Globus pallidus (tissue), 1 donor: ENCODE measurements at places on chromosomes 2 and 18.

DNA sequence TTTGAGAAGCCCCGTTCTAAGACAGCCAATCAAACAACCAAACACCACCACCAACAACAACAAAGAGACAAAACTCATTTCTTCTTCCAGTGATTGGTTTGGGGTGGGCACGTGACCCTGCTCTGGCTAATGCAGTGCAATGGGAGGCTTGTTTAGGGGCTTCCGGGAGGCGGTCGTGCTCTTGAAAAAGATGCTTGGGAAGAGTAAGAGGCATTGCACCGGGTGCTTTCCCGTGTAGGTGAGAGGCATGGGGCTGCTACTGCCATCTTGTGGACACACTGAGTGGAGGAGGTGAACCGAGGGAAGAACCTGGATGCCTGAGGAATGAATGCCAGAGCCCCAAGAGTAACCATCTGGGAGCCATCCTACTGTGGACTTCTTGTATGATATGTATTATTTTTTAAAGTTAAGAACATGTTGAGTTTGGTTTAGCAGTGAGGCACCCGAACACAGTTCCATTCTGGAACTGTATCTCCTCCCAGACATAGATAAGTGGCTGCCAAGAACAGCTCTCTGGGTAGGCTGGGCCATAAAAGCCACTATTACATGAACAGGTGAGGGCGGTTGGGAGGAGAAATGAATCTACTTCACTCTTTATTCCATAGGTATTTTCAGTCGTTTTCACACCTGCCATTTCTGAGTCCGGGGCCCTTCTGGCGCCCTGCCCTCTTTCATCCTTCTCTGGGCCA lies 19.1 kb upstream of the ARHGAP25 start:
- no peak for DNase-seq

DNA sequence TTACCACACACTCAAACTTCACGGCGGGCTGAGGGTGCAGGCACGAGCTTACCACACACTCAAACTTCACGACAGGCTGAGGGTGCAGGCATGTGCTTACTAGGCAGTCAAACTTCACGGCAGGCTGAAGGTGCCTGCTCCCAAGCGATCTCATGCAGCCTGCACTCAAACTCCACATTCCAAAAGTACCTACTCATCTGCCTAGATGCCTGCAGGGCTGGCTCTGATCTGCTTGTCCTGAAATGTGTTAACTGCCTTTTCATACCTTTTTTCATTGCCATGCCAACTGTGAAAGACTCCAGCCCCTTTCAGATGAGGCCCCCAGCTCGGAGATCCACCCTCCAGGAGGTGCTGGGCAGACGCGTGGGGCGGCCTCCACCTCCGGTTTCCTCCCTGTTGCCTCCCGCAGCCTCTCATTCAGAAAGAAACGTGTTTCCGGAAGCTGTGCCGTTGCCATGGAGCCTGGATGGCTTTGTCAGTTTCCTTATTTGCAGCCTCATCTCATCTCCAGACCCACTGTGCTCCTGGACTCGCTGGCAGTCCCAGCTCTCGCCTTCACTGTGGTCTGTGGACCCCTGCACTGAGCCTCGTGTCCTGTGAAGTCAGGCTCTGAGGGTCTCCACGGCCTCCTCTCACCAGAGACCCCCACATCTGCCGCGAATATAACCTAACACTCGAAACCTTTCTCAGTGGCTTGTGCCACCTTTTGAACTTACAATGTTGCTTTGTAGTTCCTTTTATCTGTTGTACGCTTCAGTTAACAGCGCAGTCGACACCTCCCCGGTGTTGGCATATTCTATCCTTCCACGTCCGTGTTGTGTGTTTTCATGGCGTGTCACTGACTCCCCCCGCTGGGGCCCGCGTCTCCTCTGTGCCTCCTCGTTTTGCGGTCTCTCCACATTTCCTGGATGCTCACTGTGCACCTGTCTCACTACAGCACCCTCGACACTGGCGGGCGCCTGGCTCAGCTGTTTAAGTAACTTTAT lies 106.1 kb upstream of the ALKAL2 start:
- DNase-seq = no peak

GRCh38 chr18:47260120-47260923 lies 8.9 kb upstream of the SKOR2 start:
- DNase-seq = no peak

DNA sequence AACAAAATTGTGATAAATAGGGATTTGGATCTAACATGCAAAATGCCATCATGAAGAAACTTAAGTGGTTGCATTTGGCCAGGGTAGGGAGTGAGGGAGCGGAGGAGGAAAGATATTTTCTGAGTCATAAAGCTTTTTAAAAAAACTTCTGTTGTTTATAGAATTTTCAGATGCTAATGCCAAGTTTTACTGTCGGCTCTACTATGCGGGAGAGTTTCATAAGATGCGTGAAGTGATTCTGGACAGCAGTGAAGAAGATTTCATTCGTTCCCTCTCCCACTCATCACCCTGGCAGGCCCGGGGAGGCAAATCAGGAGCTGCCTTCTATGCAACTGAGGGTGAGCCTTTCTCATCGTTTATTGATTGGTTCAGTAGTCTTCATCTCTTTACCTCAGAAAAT lies 56.0 kb upstream of the PTH2R start:
- DNase-seq = no peak

DNA sequence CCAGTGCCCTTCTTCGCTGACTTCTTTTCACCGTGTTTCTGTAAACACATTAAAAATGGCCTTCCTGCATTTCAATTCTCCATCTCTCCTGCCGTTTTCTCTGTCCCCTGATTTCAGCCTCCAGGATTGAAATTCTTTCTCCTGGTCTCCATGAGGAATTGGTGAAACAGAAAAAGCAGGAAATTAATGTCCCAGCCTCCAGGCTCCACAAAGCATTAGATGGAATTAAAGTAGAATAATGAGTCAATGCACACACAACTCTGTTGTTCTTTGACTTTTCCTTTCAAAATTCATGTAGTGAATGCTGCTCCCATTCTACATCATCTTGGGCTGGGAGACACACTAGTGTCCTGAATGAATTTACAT lies 209.5 kb downstream of the KLHL29 start:
- DNase-seq = no peak

GRCh38 chr2:38523728-38524437 lies 78.8 kb downstream of the HNRNPLL start:
- DNase-seq = no peak

- no peak for DNase-seq
These were observed 401.9 kb downstream of the LNPK start for GRCh38 chr2:175599966-175600831.

- no peak for DNase-seq
These were observed 73.5 kb downstream of the SMC6 start for GRCh38 chr2:17680119-17680518.

DNA sequence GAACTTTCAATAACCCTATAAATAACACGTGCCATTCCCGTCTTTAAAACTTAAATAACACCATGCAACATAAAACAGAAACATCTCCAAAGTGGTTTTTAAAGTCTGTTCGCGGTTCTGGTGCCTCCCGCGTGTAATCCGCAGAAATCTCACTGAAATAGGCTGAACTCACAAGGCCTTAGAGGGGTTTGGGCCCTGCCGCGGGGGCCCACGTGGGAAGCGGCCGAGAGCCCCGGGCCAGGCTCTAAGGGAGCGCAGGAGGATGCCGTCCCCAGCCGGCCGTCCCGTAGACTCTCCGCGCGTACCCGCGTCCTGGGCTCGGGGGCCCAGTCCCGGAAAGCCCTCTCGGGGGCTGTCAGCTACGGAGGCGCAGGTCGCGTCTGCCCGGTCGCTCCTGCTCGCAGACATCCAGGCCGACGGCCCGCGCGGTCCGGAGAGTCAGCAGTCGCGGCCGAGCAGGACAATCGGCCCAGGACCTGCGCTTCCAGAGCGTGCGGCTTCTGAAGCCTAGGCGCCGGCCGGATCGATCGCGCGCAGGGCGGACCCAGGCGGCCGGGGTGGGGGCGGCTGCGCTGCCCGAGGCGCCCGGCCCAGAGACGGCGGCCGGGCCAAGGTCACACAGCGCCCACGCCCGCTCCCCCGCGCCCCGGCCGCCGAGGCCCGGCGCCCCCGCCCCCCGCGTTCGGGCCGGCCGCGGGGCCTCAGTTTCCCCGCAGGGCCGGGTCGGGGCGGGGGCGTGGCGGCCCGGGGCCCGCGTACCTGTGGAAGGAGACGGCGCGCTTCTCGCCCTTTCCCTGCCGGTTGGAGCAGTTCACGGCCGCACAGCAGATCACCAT lies 558 bp downstream of the THAP4 start:
- peak; percentile 28 for DNase-seq

DNA sequence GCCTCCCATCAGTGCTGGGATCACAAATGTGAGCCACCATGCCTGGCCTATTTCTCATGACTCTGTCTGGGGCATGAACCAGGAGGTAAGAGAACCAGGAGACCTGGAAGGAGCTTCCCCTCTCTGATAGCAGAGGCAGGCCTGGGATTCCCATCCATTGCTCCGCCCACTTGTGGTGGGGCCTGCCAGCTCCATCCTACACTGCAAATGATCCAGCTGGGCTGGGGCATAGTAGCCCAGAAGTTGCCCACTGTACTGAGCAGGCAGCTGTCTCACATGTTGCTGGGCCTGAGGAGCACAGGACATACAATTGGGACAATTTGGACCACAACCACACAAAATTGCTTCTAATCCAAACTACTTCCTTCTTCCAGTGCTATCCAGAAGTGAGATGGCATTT lies 91.0 kb downstream of the MARCHF4 start:
- DNase-seq = no peak

DNA sequence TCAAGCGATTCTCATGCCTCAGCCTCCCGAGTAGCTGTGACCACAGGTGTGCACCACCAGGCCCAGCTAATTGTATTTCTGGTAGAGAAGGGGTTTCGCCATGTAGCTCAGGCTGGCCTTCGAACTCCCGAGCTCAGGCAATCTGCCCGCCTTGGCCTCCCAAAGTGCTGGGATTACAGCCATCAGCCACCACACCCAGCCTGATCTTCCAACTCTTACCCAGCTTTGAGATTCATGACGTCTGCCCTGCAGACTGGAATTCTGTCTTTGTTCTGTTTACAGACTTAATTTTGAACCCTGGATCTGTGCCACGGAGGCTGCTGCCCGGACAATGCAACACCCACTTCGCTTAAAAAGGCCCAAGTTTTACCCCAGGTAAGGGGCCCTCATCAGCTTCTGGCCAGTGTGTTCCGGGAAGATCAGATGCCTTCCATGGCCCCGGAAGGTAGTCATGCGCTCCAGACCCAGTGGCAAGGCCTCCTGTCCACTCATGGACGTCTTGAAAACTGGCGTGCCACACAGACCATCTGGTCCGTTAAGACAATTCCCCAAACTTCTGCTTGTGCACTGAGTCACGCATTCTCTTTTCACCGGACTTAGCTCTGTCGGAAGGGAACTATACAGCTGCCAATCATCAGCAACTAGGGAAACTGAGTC lies 5.5 kb downstream of the PXDN start:
- no peak for DNase-seq

- DNase-seq = no peak
These were observed 250.6 kb downstream of the LTBP1 start for GRCh38 chr2:33197198-33197938.

GRCh38 chr2:157808421-157808820 lies 67.7 kb downstream of the ACVR1 start:
- no peak for DNase-seq

- DNase-seq = no peak
These were observed 16.2 kb upstream of the TMEM178A start for GRCh38 chr2:39649511-39649910.

DNA sequence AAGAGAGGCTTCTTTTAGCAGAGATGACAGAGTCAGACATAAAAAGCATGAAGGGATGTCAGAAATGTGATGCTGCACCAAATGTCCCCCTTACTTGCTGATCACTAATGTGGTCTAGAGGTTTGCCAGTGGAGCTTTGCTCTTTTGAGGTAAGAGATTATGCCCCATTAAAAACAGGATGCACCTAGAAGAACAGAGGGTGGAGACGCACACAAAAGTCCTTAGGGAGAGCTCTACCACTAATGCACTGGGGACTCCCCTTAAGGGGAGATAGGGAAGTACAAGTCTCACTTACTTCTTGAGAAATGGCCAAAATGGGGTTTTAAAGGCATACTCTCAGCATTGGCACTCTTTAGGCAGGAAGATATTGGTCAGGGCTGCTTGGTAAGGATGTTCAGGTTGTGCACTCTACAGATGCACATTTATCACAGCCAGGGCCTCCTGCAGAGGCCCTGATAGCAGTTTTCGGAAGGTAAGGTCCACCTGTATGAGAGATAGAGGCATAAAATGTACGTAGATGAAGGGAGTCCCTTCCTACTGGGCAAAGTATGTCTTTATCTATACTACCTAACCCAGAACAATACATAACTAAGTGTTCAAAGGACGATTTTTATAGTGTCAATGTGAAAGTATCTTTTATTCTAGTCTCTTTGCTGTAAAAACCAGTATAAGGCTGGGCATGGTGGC lies 17.0 kb upstream of the SCYGR1 start:
- DNase-seq = no peak

- DNase-seq = no peak
These were observed 25.1 kb upstream of the FANCL start for GRCh38 chr2:58266211-58266610.

DNA sequence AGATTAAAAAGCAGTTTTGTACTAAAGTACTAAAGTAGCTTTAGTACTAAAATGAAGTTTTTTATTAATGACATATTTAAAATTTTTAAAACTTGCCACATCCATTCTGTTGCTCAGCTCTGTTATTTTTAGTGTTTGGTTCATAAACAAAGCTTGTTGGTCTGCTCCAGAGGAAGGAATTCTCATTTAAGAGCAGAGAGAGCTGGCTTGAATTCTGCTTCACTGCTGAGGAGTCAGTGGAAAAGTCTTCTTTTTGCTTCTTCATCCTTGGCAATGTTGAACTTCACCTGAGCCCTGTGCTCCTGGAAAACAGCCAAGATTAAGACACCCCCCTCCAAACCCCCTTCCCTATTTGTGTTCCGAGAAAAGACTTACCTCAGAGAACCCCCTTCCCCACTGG lies 40.6 kb downstream of the TMEM87B start:
- DNase-seq = no peak

GRCh38 chr18:73782405-73782804 lies 365.2 kb downstream of the FBXO15 start:
- DNase-seq = no peak

DNA sequence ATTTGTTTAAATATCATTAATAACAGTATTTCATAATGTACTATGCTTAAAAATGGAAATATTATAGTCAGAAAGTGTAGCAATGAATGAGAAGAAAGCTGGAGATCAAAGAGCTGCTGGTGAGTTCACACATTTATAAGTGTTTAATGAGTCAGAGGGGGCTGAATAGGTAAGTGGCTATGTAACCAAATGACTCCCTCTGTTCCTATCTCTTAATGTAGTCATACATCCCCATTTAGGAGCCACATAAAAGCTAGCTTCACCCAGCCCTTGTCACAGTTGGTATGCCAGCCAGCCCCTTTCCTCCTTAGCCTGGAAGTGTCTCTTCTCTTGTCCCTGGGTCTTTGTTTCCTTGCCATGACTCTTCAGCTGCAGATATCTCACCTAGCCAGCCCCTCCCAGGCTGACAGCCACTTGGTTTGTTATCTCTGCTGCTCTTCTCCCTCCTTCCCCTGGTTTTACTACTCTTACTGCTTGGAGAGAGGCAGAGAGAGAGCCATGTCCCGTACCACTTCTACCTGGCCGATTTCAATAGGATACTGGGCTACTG lies 438.6 kb upstream of the HNMT start:
- no peak for DNase-seq

GRCh38 chr2:120754067-120754960 lies 18.6 kb downstream of the GLI2 start:
- DNase-seq = no peak

- peak; percentile 45 for DNase-seq
These were observed 18.8 kb upstream of the CD207 start for GRCh38 chr2:70854411-70854810.

- DNase-seq = no peak
These were observed 27.6 kb downstream of the MLPH start for GRCh38 chr2:237514474-237515130.
